A549 (cell line): ENCODE measurements at places on chromosomes 3 and 15. TPM values are rescaled to one million over a fixed set of nuclear protein-coding genes. Genes with fewer than 3 reads are reported as not detected.

DNA sequence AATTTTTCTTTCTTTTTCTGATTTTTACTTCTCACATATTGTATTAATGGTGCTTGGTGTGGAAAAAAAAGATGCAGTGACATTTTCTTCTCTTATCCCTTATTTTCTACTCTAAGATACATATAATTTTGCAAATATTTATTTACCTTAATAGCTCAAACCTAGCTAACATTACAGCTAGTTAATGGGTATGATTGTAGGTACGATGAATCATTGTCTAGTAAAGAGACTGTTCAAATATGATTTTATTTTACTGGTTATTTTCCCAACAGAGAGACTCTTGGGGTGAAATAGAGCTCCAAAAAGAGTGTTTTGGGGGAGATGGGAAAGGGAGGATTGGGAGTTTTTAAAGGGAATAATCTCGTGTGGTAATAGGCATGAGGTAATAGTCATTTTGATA is 206.0 kb downstream of the RBMS3 start:
- no peak for DNase-seq

The ABI3BP gene
- 1.3 to 1.8 TPM (median 1.6 TPM) in 3 replicates for polyA plus RNA-seq

GRCh38 chr3:143351354-143351753 is 231.8 kb downstream of the CHST2 start:
- no peak for DNase-seq

GRCh38 chr3:18046131-18046915 is 303.9 kb upstream of the TBC1D5 start:
- no peak for DNase-seq
